ENCODE measurements at places on chromosomes 2 and 18. TPM values are rescaled to one million over a fixed set of nuclear protein-coding genes. Genes with fewer than 3 reads are reported as not detected.

OTOS gene
- not detected for total RNA-seq

RGPD4 gene
- not detected for total RNA-seq

GRCh38 chr2:83730223-83730622 is 728.9 kb downstream of the SUCLG1 start:
- peak; percentile 0 for DNase-seq

- DNase-seq: peak; percentile 58
These were observed 119.7 kb upstream of the SMAD2 start for GRCh38 chr18:48050176-48050575.

LONRF2 gene
- not detected for total RNA-seq

SCG2 gene
- total RNA-seq: 81.7 TPM

GRCh38 chr2:64644458-64645382 is 9.0 kb downstream of the SERTAD2 start:
- peak; percentile 81 for DNase-seq

SPP2 gene
- not detected for total RNA-seq

DNA sequence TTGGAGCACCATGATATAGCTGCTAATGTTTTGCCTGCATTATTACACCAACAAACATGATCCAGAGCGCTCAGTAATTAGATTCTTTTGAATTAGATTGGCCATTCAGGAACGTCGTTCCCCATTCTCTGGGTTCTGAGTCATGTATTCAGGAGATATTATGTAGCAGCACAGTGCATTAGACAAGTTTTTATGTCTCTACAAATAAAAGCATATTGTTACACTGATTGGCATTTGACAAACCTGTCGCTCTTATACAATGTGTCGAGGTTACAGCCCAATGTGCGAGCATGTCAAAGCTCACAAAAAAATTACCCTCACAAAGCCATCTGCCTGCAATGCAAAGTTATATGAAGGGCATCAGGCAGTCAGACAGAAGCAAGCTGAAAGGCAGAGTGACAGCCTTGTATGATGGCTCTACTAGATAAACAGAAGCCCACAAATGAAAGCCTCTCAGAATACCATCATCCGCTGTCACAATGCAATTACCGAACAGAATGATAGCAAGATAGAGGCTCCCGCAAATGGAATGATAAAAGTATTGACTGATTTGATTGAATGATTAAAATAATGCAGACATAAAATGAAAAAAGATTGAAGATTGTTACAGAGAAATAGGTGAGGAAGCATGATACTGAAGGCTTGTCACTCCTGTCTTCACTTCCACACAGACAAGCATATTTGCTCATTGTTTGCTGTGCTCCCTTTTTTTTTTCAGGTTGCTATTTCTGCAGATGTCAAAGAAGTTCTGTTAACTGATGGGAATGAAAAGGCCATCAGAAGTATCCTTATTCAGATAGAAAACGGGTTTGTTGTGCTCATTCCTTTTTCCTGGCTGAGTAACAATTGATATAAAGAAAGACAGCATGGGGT is 234.6 kb upstream of the SIX3 start:
- no peak for DNase-seq

DNA sequence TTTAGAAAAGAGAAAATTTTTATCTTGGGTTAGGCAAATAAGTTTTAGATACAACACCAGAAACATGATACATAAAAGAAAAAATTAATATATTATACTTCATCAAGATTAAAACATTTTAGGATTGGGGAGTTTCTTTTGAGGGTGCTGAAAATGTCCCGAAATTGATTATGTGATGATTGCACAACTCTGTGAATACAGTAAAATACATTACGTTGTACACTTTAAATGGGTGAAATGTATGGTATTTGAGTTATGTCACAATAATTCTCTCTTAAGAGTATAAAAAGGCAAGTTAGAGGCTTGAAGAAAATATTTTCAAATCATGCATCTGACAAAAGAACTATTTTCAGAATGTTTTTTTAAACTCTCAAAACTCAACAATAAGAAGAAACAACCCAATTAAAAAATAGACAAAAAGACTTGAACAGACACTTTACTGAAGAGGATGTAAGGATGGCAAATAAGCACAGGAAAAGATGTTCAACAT is 36.2 kb upstream of the INO80C start:
- no peak for DNase-seq

DNA sequence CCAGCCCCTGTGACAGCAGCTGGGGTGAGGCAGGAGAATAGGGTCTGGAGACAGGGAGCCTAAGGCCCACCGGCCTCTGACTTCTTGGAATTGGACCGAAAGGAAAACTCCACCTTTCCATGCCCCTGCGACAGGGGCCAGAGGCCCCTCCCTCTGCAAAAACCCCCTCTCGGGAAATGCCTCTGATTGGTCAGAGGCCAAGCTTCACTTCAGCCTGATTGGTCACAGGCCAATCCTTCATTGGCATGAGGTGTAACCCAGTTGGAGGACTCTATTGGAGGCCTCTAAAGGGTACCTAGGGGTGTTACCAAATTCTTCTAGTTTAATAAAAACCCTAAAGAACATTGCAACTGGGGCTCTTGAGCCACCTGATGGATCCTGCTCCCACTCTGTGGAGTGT is 5.7 kb upstream of the ACKR3 start:
- no peak for DNase-seq

DNA sequence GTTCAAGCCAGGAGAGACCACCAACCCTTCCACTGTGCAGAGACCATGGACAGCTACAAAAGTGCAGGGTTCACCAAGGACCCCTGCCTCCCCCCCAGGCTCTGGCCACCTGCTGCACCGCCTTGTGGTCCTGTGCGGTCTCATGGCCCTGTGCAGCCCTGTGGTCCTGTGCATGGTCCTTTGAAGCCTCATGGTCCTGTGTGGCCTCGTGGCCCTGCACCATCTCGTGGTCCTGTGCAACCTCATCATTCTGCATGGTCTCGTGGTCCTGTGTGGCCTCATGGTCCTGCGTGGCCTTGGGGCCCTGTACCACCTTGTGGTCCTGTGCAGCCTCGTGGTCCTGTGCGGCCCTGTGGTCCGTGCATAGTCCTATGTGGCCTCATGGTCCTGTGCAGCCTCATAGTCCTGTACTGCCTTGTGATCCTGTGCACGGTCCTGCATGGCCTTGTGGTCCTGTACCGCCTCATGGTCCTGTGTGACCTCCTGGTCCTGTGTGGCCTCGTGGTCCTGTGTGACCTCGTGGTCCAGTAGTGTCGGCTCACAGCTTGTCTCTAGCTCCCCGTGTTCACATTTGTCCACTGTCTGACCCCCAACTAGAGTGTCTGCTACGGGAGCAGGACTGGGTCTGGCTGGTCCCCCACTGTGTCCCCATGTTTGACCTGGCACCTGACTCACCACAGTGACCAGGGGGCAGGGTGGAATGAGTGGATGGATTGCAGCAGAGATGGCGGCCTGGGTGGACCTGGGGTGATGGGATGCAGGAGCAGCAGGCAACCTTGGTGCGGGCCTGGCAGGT is 20.0 kb upstream of the OTOS start:
- DNase-seq: no peak

SLC30A3 gene
- total RNA-seq: not detected

CCDC74A gene
- total RNA-seq: 8.5 TPM

MC4R gene
- not detected for total RNA-seq

DNA sequence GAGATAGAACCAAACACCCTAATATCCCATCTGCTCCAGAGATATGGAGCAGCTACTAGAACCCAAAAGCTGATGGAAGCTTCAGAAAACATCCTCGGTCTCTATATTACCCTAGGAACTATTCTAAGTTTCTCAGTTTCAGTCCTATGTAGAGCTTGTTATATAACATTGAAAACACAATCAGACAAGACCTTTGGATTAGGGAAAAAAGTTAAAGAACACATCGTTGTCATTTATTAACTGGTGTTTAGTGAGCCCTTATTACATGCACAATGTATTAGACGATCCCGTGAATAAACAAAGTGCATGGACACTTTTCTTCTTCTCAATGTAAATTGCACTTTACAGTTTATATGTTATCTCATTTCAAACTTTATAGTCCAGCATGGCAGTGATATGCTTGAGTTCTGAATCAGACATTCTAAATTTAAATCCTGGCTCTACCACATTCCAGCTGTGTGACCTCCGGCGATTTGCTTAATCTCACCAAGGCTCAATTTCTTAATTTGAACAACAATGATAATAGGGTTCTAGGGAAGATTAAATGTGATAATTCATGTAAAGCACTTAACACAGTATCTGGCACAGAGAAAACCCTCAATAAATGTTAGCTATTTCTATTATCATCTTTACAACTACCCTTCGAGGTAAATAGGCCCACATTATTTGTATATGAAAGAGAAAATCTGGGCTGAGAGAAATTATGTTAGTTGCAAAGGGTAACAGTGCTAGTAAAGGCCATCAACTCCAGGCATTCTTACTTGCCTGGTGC is 83.6 kb upstream of the PIK3C3 start:
- DNase-seq: no peak

KATNAL2 gene
- total RNA-seq: 13.9 TPM

DNA sequence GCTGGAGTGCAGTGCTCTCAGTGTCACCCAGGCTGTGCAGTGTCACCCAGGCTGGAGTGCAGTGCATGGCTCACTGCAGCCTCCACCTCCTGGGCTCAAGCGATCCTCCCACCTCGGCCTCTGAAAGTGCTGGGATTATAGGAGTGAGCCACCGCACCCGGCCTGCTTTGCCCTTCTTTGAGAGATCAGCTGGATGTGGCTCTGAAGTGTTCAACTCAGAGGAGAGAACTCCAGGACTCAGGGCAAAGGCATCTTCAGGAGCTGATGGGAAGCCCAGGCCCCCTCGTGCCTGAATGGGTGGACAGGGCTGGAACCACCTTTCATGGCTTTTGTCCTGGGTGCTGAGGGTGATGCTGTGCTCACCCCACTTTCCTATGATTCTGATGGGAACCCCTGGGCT is 52.0 kb upstream of the HAAO start:
- no peak for DNase-seq

- no peak for DNase-seq
These were observed 362.0 kb downstream of the ZNF521 start for GRCh38 chr18:24989760-24990593.

DNA sequence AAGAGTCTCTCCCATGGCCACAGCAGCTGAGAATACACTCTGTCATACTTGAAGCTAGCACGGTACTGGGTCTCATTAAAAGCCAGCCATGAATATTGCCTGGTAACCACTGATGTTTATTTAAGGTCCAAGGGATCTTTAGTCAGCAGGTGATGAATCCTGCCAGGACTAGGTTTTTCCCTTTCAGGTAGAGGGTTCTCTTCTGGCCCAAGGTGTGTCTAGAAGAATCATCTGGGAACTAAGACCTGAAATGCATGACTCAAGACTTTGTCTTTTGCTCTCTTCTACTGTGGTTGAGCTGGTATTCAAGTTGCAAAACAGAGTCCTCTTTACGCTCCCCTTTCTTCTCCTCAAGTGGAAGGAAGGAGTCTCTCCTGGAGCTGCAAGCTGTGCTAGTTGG is 400.5 kb upstream of the FSIP2 start:
- DNase-seq: no peak

DNA sequence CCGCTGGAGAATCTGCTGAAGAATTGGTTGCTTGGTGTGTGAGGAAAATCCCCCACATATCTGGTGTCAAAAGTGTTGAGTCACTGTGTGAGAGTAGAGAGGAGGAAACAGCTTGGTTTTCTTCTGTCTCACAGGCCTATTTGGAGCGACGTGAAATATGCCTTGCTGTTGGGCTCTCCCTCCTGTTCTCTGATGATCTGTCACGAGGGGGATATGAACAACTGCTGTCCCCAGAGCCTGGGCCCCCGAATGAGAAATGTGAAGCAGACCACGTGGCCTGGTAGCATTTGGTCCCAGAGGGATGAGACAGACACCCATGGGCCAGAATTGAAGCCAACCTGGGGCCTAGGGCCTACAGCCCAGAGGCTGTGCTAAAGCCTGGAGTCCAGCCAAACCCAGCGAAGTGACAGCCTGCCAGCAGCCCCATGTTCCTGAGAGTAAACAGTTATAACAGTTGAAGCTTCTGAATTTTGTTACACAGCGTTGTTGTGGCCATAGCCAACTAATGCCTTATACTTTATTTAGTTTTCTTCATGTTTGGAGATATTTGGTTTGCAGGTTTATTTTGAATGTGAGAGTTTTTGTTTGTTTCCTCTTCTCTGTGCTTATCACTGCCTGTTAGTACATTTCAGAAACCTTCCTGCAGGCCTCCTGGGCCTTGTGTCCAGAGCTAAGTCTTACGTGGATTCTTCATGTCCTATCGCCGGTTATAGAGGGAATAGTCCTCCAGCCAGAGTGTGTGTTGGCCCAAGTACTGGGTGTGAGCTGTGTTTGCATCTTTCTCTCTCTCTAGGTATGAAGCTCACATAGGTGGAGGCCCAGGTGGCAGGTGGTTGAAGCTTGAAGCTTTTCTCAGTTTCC is 18.7 kb upstream of the COLEC12 start:
- DNase-seq: peak; percentile 66

DNA sequence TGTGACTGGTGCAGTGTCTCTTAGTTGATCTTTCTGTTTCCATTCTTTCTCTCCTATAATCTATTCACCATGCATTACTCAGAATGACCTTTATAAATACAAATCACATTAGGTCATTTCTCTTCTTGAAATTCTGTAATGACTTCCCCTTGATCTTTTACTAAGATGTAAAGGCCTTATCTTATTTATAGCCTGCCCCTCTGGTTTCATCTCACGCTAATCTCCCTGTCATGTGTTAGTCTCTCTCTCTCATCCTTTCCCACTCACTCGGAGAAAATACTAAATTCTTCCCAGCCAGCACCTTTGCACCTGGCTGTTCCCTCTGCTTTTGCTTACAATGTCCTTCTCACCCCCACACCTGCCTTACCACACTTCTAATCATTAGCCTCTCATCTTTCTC is 530.8 kb downstream of the ADCYAP1 start:
- DNase-seq: no peak

CMPK2 gene
- total RNA-seq: 0.51 TPM
